ENCODE measurements at places on chromosomes 7 and 10.

DNA sequence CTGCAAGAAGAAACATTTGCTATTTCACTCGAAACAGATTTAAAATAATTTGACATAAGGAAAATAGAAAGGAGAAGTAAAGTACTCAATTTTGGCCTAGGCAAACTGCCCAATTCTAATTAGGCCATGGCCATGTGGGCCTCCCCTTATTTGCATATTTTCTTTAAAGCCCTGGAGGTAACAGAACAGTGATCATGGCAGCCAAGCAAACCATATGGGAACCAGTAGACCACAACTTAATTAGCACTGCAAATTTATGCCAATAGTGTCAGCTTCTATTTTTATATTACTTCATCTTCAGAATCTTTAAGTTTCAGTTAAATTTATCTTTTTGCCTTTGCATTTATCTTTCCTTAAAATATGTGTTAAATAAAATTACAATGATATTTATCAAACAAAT is 63.3 kb upstream of the THSD7A start:
- no peak for DNase-seq

DNA sequence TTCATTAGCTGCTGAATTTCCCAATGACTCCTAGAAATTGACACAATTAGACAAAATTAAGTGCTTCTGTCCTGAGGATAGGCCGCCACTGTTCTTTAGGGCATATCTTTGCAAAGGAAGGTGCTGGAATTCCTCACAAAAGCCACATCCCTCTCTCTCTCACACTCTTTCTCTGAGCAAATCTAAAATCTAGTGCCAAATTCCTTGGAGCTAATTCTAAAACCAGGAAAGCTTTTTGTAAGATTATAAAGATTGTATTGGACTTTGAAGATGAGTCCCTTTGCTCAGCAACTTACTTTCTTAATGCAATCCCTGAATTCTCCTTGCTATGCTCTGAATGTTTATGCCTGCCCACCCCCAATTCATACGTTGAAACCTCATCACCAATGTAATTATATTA is 288.9 kb downstream of the KCNMA1 start:
- DNase-seq = no peak

DNA sequence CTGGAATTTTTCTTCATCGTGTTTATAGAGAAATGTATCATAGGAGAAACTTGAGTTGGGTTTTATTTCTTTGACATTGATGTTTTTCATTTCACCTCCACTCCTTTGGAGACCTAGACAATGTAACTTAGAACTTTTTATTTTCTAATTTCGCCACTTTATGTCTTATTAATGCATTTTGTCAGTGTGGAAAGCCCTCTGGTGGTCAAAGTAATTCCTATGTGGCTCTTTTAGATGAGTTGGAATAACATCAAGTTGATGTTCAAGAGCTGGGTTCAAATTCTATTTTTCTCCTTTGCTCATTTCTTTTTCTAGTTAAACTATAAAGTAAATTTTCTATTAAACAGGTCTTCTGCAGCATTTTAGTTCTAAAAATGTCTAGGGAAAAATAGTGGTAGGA is 478.6 kb downstream of the LRMDA start:
- DNase-seq = no peak

DNA sequence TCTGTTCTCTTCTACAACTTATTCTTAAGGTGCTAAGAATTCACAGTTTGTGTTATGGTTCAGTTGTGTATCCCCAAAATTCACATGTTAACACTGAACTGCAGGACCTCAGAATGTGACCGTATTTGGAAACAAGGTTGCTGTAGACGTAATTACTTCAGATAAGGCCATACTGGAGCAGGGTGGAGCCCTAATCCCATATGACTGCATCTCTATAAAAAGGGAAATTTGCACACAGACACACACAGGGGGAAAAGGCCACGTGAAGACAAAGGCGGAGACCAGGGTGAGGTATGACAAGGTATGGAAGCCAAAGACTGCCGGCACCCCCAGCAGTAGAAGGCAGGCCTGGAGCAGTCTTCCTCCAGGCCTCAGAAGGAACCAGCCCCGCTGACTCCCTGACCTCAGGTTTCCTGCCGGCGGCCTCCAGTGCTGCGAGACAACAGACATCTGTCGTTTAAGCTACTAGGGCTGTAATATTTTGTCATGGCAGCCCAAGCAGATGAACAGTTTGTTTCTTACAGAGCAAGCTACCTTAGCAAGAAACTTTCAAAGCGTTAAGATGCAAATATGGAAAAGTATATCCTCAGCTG is 98.7 kb downstream of the PROSER2 start:
- no peak for DNase-seq

DNA sequence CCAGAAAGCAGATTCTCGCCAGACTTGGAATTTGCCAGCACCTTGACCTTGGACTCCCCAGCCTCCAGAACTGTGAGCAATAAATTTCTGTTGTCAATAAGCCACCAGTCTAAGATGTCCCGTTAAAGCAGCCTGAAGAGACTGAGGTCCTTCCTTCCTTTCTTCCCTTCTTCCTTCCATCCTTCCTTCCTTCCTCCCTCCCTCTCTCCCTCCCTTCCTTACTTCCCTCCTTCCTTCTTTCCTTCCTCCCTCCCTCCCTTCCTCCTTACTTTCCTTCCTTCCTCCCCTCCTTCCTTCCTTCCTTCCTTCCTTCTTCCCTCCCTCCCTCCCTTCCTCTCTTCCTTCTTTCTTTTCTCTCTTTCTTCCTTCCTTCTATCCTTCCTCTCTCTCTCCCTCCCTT is 66.4 kb downstream of the NPTX2 start:
- no peak for DNase-seq

Measured in stimulated activated CD4-positive, alpha-beta T cell treated with anti-CD3 and anti-CD28 coated beads, Interleukin-1b, Interleukin-23, amount 100 ng/mL, for 1 hour (primary cell).